ENCODE measurements at places on chromosomes 4 and X.

DNA sequence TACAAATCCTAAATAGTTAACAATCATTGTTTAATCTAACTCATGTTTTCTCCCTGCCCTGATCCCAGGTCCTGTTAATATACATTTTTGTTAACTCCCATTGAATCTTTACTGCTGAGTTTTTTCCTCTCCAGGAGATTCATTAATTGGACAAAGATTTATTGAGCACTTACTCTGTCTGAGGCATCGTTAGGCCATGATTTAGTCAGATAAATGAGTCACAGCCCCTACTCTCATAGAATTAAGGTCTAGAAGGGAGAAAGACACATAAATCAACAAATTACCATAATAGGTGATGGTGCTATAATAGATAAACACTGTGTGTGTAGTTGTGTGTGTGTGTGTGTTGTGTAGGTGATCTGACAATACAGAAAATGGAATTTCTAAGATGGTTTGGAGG is 112.5 kb downstream of the MAPK10 start:
- no peak for DNase-seq

DNA sequence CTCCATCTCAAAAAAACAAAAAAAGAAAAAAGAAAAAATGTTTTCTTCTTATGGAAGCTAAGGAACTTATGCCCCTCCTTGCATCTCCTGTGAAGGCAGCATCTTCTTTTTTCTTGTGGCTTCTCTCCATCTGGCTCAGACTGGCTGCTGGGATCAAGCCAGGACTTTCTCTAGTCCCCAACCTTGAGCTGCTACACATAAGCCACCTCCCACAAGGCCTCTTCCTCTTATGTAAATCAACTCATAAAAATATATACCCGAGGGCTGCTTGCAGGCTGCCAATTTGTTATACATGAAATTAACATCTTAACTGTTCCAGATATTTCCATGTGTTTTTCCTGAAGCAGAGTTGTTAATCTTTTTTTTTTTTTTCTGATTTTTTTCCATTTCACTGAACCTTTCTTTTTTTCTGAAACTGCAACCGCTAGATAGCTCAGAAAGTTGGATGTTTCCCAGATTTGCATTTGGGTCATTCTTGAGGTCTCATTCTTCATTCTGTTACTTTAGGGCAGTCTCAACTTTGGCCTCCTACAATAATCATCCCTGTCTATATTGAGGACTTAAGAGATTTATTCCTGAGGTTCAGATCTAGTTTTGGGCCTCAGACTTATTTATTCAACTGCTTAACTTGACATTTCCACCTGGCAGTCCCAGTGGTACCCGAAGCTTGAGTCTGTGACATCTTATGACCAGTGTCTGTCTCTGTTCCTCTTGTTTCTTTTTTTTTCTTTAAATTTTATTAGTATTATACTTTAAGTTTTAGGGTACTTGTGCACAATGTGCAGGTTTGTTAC is 10.3 kb downstream of the SNX25 start:
- DNase-seq = peak; percentile 21

DNA sequence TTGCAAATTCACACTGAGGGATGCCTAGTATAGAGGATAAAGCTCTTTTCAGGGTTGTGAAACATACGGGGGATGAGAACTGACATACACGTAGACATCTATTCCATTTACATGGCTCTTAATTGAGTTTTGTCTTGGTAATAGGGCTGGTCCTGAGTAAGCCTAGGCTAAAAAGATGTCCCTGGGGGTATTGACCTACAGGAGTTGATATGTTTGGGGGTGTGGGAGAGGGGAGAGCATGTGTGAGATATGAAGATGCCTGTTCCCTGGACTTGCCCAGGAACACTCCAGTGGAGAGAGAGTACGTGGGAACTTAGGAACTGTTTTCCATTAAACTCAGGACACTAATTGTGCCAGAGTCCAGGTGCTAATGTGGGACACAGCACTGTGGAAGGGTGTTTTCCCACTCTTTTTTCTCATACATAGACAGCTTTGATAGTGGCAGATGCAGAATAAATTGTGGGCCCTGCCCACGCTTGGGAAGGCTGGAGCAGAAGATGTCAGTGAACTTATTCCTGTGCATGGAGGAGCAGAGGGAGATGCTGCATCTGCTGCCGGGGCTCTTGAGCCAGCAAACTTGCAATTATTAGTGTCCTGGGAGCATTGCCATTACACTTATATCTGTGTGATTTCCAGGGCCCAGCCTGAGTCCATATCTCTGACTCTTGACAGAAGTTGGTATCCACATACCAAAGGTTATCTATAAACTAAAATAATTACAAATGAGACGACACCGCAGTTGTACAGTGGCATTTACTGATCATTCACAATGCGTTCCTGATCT is 20.7 kb downstream of the SYNPO2 start:
- DNase-seq = no peak

- DNase-seq = no peak
Observed at GRCh38 chr4:110596431-110596830, 26.4 kb downstream of the PITX2 start.

GRCh38 chrX:122666601-122667000 is 517.5 kb upstream of the GRIA3 start:
- no peak for DNase-seq

DNA sequence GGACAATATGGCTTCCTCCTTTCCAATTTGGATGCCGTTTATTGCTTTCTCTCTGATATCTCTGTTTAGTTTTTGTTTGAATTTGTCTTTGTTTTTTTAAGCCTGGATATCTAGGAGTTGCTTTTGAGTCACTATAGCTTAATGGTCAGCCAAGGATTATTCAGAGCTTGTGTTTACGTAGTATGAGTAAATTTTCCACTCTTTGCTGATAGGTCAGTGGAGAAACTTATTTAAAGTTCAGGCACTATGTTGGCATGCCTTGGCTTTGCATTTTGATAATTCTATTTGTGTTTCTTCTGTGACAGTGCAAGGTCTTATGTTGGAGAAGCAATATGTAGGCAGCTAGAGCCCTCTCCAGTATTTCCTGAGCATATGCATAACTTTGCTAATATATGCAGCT is 315.2 kb downstream of the GRID2 start:
- DNase-seq = no peak

GRCh38 chr4:150514709-150515108 is 67.2 kb upstream of the MAB21L2 start:
- no peak for DNase-seq

DNA sequence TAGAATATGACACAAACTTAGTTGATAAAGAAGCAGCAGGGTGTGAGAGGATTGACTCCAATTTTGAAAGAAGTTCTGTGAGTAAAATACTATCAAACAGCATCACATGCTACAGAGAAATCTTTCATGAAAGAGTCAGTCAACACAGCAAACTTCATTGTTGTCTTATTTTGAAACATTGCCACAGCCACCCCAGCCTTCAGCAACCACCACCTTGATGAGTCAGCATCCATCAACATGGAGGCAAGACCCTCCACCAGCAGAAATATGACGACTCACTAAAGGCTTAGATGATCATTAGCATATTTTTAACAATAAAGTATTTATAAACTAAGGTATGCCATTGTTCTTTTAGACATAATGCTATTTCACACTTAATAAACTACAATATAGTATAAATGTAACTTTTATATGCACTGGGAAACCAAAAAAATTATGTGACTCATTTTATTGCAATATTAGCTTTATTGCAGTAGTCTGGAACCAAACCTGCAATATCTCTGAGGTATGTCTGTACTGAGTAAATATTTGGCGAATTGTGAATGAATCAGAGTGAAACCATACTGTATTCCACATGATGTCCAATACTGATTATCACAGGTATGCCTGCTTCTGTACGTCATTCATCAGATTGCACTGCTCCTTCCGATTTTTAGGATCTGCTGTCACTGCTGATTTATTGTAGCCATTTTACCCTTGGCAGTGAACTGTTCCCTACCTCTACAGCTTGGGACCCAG is 11.6 kb downstream of the FRMPD4 start:
- no peak for DNase-seq

- no peak for DNase-seq
Observed at GRCh38 chr4:63921561-63921960, 487.7 kb downstream of the TECRL start.

- DNase-seq = no peak
Observed at GRCh38 chr4:140296335-140297220, 76.9 kb upstream of the SCOC start.

GRCh38 chr4:140790171-140790570 is 34.0 kb upstream of the TBC1D9 start:
- DNase-seq = no peak

DNA sequence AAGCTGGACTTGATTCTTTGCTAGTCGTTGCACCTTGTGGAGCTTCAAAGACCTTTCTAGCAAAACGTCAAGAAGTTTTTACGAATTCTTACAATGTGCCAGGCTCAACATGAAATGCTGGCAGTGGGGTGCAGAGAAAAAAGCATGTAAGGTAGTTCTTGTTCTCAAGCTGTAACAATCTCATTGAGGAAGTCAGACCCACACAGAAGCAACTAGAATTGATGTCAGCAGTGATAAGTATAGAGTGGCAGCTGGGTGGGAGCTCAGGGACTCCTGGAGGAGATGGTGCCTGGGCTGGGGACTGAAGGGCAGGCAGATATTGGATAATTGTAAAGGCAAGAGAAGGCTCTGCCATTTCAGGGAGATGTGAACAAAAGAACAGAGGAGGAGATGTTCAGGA is 82.3 kb downstream of the ATG4A start:
- DNase-seq = no peak

DNA sequence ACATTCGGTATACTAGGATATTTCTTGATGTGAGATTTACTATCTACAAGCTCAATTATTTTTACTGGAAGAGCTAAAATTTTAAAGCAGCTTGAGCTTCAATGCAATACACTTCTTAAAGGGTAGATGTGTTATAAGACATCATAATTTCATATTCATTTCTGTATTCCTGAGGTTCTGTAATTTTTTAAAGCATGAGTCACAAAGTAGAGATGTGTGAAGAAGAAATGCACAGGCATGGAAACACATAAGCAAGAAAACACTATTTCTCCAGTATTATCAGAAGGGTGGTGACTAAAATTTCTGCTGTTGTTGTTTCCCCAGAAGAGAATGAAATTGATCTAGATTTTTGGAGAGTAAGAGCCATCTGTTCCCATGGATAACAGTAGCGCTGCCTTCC is 72.6 kb downstream of the INPP4B start:
- DNase-seq = no peak

- DNase-seq = no peak
Observed at GRCh38 chr4:74047152-74047551, 8.7 kb upstream of the CXCL3 start.

DNA sequence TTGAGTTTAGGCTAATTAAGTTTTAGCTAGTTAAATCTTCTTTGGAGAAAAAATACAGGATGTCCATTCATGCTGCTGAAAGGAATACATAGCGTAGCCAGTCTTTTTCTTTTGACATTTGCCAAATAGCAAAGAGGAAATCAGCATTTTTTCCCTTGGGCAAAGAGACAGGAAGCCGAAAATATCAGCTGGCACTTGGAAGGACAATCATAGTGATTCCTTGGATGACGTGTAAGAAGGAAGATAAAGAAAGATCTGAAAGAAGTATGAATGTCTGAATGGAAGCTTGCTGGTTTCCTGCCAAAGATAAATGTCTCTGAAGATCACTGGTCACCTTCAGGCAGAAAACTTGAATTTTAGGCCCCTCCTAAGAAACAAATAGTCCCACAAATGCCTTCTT is 44.2 kb downstream of the SLITRK2 start:
- no peak for DNase-seq

GRCh38 chr4:127920521-127920920 is 39.8 kb downstream of the PLK4 start:
- no peak for DNase-seq

DNA sequence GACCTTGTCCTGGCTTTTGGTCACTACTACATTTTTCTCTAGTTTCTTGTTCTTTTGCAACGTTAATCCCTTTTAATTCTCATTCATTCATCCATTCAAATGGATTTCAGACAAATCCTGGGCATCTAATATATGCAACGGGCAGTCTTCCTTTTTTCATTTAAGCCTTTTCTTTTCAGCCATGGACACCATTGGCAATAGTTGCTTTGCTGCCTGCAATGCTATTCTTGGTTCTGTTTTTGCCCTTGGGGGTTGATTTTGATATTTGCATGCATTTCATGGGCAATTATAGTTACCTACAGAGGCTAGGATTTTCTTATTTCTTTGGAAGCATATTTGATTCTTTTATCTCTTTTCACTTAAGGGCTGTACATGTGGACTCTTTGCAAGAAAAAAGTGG is 180.5 kb upstream of the ARX start:
- no peak for DNase-seq

DNA sequence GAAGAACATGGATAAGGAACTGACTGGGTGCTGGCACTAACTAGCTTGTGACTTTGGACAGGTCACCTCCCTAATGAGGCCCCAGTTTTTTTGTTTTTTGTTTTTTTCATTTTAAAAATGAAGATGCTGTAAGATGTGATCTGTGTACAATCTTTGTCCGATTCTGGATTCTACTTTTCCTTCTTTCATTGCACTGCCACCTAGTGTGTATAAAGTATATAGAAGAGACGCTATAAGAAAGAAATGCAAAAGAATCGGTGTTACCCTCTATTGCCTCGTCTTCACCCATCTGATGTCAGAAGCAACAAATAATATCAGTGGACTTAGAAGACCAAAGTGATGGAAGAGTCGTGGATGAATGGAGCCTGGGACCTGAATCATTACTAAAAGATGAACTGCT is 58.6 kb upstream of the P2RY10 start:
- no peak for DNase-seq

GRCh38 chr4:3771939-3772495 is 5.8 kb downstream of the ADRA2C start:
- no peak for DNase-seq

DNA sequence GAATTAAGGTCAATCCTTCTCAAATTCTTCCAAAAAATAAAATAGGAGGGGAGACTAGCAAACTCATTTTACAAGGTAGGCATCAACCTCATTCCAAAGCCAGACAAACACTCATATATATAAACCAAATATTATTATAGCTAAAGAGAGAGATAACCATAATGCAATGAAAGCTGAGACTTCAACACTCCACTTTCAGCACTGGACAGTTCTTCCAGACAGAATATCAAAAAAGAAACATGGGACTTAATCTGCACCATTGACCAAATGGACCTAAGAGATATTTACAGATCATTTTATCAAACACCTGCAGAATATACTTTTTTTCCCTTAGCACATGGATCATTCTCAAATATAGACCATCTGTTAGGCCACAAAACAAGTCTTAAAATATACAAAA is 15.5 kb upstream of the EDA2R start:
- DNase-seq = no peak

GRCh38 chrX:105299286-105299685 is 78.8 kb upstream of the TEX13A start:
- DNase-seq = no peak

DNA sequence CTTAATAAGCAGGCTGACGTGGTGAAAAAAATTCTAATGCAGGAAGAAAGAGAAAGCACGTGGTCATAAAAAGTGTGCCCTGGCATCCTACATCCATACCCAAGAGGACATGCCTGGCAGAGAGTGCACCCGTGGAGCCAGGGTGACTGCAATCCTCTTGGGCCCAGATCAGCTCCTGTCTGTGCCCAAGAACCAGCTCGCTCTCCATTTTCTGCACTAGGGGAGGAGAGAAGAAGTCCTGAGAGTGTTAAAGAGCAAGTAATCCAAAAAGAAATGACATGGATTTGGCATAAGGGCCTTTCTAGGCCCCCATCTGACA is 483.1 kb downstream of the BCOR start:
- DNase-seq = no peak

GRCh38 chr4:126209147-126209546 is 894.4 kb downstream of the FAT4 start:
- no peak for DNase-seq
